ENCODE measurements at places on chromosomes 12 and 14. TPM values are rescaled to one million over a fixed set of nuclear protein-coding genes. Genes with fewer than 3 reads are reported as not detected.

The TSPAN8 gene
- not detected for total RNA-seq

The PAH gene
- total RNA-seq, result not detected

The PIWIL1 gene
- 0.07 TPM for total RNA-seq

The RPL10L gene
- not detected for total RNA-seq

The TGM1 gene
- total RNA-seq, result 229 TPM

The SYCP3 gene
- not detected for total RNA-seq

The KRT74 gene
- 0.33 TPM for total RNA-seq

The GLT8D2 gene
- total RNA-seq, result 1.6 TPM

Data from airway epithelial cell (primary cell).